NCI-H1105 (cell line): ENCODE measurements at places on chromosomes 5 and 9.
A peak's percentile ranks its signal among the peaks of the same experiment; 100 is the strongest.

DNA sequence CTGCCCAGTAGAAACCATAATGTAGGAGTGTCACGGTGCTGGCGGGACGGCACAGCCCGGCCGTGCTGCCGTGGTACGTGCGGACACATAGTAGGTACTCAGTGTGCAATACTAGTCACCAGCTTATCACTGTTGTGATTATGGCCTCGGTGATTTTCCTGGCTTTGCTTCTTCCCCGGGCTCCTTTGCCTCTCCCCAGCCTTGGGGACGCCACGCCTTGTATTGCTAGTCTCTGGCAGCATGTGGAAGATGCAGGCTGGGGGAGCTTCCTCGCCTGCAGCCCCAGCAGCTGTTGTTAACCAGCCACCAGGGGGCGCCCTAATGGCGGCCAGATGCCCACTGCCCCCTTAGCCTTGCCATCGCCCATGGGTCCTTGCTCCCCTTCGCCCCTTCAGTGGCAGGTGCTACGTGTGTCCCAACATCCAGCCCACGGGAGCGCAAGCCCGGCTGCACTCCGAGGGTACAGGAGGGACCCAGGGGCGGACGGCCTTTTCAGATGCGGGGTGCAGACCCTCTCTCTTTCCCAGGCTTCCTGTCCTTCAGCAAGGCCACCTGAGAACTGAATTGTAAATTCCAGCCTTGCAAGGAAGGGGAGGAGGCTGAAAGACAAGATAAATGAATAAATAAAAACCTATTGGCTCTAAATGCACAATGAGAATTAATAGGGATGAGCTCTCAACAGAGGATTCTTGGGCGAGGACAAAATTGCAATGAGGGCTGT lies 8.0 kb downstream of the NTNG2 start:
- DNase-seq = no peak

DNA sequence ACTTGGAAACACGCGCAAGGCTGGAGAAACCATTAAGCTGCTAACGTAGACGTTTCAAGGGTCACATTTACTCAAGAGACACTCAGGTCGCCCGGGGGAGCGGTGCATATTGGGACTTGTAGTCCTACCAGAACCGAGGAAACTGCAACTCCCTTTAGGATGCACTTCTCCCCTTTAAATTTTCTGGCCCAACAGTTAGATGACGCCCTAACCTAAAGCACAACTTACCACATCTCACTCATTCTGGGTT lies 384 bp upstream of the DMXL1 start:
- DNase-seq = peak; percentile 74

- DNase-seq = no peak
Observed at GRCh38 chr5:36935805-36936204, 59.2 kb downstream of the NIPBL start.

DNA sequence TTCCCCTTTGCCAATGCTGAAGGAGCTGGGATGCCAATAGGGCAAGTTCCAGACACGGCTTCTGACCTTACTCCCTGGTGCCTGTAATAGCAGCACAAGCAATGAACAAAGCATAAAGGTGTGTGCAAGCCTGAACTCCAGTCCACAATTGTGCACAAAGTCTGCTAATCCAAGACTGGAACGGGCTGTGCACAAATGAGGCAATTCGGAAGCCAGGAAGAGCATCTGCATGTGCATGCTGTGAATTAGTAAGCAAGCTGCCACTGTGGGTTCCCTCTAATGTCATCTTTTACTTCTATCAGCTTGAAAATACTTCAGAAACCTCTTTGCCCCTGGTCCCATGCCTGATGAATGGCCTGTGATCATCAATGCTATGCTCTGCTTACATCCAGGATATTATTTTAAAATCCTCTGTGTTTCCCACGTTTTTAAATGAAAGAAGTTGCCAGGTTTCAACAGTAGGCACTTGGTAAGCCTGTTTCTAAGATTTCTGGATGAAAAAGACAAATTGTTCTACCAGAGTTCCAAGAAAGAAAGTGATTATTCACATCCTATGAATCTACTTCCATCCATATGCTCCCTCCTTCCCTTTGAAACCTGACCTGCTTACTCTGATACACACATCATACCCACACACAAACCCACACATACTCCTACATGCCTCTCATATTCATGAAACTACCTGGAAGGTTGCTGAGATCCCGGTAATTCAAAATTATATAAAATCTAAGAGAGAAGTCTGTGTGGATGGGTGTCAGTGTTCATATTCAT lies 165.7 kb downstream of the KCTD16 start:
- DNase-seq = no peak

GRCh38 chr9:137703842-137704508 lies 85.2 kb downstream of the EHMT1 start:
- no peak for DNase-seq

- DNase-seq = peak; percentile 24
Observed at GRCh38 chr9:89278997-89279739, 31.8 kb upstream of the CKS2 start.

- DNase-seq = no peak
Observed at GRCh38 chr5:161507591-161507990, 38.9 kb downstream of the GABRB2 start.

- peak; percentile 21 for DNase-seq
Observed at GRCh38 chr9:17005056-17005823, 129.6 kb upstream of the CNTLN start.

DNA sequence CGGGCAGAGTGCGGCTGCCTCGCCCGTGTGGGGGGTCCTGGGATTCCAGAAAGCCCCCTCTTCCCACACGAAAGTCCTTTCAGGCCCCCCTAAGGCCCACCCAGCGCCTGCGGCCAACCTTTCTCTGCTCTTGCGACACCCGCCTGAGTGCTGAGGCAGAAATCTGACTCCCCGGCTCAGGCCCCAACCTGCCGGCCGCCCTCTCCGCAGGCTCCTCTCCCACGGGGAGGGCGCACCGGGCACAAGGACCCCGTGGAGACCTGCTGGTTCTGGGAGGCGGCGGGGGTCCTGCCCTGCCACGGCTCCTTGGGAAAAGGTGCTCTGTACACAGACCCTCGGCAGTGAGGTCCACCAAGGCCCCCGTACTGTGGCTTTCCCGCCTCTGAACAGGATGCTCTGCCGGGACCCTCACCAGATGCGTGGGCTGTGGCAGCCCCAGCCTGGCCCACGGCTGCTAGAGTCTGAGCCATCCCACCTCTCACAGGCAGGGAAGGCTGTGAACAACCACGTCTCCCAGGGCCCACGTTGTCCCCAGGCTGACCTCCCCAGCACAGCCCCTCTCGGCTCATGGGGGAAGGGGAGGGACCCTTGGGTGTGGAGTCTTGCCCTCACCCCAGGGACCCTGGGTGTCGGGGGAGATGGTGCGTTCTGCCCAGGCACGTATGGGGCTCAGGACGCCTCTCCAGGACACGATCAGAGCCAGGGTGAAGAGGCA lies 41.5 kb upstream of the EGFL7 start:
- no peak for DNase-seq

DNA sequence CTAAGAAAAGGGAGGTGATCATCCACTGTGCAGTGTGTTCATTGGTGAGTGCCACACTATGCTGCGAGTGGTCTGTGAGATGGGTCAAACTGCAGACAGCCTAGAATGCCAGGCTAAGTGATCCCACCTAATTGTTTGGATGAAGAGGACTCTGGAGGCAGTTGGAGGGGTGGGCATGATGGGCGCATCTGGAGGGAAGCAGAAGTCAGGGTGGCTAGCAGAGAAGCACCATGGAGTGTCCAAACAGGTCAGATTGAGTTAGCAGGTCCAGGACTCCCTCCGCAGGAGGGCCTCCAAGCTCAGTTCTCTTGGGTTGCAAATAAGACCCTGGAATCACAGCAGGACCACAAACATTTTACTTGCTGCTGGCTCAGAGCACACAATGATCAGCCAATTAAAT lies 19.9 kb upstream of the ANGPTL2 start:
- DNase-seq = no peak
